ENCODE measurements at places on chromosomes 16 and 17.
A peak's percentile ranks its signal among the peaks of the same experiment; 100 is the strongest.

GRCh38 chr17:66975614-66976378 lies 11.3 kb downstream of the CACNG4 start:
- no peak for DNase-seq

DNA sequence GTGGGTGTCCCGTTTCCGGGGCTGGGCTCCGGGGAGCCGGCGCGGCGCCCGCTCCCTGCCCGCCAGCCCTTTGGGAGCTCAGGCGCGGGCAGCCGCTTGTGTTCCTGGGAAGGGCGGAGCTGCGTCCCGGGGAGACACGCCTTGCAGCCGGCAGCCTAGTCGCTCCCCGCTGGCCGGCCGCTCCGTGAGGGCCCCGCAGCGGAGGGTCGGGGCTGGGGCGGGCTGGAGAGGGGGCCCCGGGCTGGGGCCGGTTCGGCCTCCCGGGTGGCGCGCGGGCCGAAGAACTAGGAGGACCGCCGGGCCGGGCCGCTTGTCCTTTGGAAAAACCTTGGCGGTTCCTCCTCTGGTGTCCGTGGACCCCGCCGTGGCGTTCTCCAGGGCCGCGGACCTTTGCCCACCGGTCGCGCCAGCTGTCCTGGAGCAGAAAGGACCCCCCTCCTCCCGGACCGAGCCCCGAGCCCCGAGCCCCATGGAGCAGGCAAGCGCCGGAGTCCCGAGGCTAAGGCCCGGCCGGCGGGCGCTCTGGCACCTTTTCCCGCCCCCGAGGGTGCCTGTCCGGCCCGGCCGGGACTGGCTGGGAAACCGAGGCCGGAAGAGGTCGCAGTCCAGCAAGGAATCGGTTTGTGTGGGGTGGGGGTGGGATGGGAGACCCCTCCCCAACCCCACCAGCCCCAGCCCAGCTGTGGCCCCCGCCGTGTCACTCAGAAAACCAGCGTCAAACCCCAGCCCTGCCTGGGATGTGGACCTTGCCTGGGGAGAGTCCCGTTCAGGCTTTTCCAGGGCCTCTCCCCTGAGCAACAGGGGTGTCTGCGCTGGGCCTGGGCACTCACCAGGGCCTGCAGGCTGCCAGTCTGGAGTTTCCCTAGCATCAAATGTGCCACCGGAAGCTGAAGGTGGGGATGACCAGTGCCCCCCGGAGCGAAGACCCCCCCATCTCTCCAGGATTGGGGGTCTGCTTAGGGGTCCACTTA lies 6.8 kb upstream of the TBC1D3B start:
- DNase-seq, result peak; percentile 57

DNA sequence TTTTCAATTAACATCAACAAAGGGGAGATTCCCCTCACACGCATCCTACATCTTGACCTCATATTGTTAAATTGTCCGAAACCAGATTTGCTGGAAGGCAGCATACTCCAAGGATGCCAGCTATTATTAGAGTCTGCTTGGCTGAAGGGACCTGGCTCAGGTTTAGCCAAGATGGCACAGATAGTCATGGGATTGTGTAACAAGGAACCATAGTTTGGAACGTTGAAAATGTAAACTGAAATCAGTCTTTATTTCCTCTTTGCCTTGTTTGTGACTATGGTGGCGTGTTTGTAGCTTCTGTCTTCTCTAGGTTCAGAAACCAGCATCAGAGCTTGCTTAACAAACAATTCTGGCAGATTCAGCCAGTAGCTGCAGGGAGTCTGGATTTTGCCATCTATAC lies 5.9 kb downstream of the ARSG start:
- no peak for DNase-seq

- DNase-seq, result no peak
Observed at GRCh38 chr17:63934183-63935112, 2.3 kb upstream of the CD79B start.

GRCh38 chr17:49016775-49017463 lies 19.7 kb downstream of the IGF2BP1 start:
- DNase-seq, result no peak
